ENCODE measurements at places on chromosomes 6 and 20. TPM values are rescaled to one million over a fixed set of nuclear protein-coding genes. Genes with fewer than 3 reads are reported as not detected.

- no peak for DNase-seq
Observed at GRCh38 chr20:14673164-14673563, 335.8 kb upstream of the FLRT3 start.

DNA sequence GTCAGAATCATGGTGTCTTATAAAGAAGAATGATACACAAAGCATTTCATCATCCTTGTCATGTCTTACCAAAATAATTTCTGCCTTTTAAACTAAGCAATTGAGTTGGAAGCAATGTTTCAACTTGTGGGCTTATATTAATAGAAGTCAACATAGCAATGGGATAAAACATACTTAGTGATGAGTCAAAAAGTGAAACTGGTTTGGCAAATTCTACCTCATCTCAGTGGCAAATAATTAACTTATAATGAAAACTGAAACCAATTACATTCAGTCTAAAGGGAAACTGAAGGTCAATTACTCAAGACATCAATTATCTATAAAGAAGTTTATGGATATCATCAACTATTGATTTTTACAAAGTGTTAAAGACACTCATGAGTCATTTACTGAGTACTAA lies 463.8 kb downstream of the BMP2 start:
- no peak for DNase-seq

DNA sequence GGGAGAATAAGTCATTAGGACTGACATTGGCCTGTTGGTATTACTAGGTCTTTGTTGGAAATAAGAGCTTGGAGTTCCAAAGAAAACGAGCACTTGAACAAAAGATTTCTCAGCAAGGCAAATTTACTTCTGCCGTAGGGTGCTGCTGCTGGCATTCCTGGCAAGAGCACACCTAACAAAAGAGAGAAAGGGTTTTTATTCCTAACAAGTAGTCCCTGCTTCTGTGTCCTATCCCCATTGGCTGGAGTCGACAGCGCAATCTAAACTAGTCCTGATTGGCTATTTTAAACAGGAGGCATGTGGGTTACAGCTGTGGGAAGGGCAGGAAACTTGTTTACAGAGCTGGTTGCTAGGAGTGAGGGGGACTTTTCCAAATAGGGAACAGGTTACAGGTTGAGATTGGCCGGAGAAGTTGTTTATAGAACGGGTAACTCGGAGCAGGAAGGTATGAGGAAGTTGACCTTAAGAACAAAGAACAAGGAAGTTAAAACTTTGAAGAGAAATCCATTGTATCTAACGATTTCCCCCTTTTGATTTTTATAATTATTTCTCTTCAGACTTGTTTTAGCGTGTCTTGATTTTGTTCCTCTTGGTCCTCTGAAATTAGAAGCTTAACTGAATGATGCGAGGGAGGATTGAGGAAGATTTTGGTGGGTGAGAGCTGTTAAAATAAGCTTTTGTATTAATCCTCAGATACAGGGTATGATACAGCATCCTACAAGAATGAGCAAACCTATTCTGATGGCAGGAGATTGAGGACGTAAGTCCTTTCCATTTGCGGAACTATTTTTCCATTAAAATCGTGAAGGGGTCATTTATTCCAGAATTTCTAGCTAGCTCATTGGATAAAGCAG lies 3.4 kb upstream of the ZNFX1 start:
- DNase-seq = no peak

GRCh38 chr6:48389146-48390043 lies 278.4 kb upstream of the PTCHD4 start:
- peak; percentile 13 for DNase-seq

The XKR7 gene
- total RNA-seq = not detected

The LAMA2 gene
- total RNA-seq = 119 TPM

Measured in Right ventricle myocardium inferior (tissue), 1 donor.